ENCODE measurements at places on chromosomes 13 and 19.

DNA sequence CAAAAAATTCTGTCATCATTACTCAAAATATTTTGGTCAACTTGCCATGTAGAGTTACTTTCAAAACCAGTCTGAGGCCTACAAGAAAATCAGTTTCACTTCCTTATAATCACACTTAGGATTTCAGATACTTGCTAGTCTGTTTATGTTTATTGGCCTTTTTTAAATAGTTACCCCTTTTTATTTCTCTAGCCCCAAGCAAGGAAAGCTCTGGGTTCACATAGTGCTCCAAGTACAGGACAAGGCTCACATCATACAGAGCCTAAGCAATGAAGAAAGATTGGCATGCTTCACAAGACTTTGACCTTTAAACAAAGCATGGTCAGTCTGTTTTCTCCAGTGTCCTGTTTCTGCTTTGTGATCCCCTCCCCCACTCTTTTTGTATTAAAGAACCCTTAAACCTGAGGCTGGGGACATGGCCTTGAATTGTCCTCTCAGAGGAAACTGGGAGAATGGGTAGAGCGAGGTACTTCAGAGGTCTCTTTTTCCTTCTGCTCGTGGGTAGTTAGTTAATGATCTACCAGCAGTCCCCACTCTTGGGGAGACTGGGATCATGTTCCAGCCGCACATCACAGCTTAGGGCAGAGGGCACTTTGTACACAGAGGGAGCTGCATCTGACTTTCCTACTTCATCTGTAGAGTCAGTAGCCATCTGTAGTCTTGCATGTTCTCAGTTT lies 30.7 kb downstream of the CEACAM1 start:
- no peak for DNase-seq

GRCh38 chr19:28670836-28671235 lies 542.1 kb downstream of the UQCRFS1 start:
- no peak for DNase-seq

- DNase-seq: no peak
These were observed 417.1 kb downstream of the LMO7 start for GRCh38 chr13:76053181-76053580.

DNA sequence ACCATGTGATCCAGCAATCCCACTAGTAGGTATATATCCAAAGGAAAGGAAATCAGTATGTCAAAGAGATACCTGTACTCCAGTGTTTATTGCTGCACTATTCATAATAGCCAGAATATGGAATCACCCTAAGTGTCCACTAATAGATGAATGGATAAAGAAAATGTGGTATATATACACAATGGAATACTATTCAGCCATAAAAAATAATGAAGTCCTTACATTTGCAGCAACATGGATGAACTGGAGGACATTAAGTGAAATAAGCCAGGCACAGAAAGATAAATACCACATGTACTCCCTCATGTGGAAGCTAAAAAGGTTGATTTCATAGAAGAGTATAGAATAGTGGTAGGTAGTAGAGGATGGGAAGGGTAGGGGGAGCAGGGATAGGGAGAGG lies 23.5 kb downstream of the BORA start:
- no peak for DNase-seq

DNA sequence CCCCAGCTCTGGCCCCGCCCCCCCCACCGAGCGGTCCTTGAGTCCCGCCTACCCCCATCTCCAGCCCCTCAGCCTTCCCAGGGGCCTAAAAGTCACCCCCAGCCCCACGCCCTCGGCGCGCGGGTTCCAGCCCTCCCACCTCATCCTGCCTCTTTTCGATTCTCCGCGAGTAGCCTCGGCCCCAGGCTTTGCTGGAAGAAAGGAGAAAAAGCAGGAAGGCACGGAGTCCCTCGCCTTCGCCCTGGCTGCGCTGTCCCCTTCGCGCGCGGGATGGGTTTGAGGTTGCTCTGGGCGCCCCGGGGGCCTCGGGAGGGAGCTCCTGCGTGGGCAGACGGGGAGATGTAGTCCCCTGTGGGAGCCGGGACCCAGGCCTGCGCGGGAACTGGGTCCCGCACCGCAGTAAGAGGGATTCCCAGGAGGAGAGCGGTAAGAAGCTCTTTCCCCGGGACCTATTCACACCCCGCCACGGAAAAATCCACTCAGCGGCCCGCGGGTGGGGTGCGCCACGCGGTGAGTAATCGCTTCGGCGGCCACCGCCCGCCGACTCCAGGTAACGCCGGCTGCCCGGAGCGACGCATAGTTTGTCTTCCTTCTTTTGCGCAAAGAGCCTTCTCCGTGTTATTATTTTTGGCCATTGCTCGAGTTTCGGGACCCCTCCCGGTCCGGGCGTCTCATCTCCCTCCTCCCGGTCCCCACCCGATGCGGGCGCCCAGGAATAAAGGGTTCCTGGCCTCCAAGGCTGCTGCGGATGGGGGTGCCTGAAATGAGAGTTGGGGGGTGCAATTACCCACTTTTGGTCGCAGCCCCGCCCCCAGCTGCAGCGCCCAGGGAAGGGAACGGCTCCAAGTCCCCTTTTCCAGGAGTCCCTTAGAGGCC lies 865 bp upstream of the CRLF1 start:
- DNase-seq: no peak

DNA sequence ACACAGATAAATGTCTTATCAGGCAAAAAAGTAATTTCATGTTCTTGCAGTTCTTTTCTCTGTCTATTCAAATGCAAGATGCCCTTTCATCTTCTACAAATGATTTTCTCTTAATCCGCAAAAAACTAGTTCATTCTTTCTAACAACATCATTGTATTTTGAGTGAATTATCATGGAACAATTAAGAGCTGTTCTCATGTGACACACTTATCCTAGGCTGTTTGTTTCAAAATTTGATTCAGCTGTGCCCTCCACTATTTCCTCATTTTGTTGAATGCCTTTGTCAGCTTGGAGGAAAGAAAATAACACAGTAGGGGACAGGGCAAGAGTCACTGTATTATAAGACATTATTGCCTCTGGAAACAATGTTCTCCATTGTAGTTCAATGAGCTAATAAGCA lies 396.9 kb downstream of the KCTD12 start:
- DNase-seq: no peak

- peak; percentile 39 for DNase-seq
These were observed 18.1 kb downstream of the GADD45B start for GRCh38 chr19:2494084-2494446.

DNA sequence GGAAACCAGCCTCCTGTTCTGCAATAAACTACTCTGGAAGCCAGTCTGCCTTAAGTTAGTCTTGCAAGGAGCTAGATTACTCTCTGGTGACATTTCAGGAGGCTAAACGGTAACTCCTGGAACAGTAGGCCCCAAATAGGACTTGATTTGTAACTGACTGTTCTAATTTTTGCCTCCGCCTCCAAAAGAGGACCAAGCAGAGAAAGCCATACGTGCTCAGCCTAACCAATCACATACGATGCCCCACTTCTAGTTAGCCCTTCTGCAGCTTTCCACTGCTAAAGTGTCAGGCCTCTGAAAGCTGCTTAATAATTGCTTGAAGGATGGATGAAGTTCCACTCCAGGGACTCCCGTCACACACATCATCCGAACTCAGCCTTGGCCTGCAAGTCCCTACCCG lies 744 bp downstream of the ZNF805 start:
- DNase-seq: peak; percentile 30

DNA sequence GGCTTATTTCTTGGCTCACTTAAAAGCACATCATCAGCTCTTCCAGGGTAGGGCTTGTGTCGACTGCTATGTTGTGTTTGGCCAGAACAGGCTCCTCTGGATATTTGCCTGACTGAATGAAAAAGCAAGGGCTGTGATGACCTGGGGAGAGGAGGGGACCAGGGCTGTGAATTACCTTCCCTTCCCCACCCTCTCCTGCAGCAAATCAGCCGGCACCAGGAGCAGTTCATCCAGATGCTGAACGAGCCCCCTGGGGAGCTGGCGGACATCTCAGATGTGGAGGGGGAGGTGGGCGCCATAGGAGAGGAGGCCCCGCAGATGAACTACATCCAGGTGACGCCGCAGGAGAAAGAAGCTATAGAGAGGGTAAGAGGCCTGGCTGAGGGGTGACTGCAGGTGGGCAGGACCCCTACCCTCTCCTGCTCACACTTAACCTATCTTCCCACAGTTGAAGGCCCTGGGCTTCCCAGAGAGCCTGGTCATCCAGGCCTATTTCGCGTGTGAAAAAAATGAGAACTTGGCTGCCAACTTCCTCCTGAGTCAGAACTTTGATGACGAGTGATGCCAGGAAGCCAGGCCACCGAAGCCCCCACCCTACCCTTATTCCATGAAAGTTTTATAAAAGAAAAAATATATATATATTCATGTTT lies 4.4 kb downstream of the GADD45GIP1 start:
- peak; percentile 75 for DNase-seq

DNA sequence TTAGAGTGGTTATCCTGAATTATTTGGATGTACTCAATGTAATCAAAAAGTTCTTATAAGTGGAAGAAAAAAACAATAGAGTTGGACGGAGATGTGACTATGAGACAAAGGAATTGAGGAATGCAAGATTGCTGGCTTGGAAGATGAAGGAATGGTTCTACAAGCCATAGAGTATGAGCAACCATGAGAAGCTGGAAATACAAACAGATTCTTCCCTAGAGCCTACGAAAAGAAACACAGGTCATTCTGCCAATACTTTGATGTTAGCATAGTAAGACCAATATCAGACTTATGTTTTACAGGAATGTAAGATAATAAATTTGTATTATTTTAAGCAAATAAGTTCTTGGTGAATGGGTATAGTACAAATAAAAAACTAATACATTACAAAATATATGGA lies 249.2 kb downstream of the DIAPH3 start:
- DNase-seq: no peak

DNA sequence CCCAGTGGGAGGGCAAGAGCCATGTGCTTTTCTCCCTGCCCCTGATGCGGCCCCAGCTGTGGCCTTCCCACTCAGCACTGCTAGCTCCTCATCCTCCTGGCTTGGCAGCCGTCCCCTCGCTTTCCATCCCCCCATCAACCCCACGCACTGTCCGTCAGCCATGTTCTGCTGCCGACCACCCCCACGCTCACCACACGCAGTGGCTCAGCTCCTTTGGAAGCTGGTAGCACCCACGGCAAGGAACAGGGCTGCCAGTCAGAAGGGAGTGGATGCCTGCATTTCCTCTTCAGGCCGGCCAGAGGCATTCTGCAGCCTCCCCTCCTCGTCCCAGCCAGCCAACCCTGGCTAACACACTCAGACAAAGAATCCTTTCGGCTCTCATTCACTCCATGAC lies 6.3 kb downstream of the CALM3 start:
- no peak for DNase-seq

GRCh38 chr19:15038294-15038693 lies 11.0 kb upstream of the CASP14 start:
- no peak for DNase-seq

- DNase-seq: no peak
These were observed 181.9 kb downstream of the PCDH9 start for GRCh38 chr13:67048084-67048820.

DNA sequence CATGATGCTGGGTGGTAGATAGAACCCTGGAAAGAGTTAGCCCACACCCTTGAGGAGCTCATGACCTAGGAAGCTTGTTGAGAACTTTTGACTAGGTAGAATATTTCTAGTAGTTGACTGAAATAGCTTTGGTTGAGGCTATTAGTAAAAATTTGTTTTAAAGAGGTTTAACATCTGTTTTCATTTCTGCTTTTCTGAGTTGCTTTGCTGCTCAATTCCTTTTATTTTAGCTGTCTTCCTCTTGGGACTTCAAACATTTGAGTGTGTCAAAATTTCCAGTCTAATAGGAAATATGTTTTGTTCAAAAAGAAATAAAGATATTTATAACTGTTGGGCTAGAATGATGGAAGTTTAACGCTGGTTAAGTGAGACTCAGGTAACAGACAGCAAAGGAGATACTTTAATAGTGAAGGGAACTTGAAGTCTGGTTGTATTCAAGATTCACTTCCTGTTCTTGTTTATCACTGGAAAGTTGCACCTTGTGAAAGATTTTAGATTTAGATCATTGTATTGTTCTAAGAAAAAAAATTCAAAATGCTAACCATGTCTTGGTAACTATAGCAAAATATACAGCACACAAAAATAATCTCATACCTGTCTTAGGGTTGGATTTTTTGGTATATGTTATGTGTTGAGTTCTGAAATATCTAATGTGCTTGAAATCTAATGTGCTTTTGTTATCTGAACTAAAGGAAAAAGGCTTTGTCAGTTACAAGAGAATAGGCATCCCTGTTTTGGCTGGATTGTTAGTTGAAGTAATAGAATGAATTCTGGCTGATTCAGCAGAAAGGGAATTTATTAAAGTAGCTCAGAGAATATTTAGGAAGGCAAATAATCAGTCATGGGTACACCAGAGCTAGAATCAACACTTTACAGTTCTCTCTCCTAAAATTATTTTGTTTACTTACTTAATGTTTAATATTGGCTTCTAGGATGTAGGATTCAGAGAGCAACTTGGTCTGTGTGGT lies 24.4 kb upstream of the GPR18 start:
- DNase-seq: no peak

GRCh38 chr13:56718791-56719190 lies 421.9 kb upstream of the PRR20A start:
- DNase-seq: no peak

DNA sequence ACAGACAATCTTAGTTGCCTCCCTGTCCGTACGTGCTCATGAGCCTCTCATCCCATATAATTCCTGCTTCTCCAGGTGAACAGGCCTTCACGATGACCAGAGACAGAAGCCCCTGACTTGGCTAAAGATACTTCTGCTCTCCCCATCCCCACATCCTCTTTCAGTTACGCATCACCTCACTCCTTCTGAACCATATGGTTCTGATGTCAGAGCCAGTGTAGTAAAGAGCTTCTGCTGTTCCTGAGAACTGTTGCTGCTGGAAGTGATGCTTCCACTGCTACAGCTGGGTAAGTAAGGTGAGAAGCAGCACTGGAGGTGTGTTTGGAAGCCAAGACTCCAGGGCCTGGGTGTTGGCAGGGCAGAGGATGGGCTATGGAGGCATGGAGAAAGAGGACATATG lies 12.9 kb downstream of the SIGLECL1 start:
- no peak for DNase-seq

DNA sequence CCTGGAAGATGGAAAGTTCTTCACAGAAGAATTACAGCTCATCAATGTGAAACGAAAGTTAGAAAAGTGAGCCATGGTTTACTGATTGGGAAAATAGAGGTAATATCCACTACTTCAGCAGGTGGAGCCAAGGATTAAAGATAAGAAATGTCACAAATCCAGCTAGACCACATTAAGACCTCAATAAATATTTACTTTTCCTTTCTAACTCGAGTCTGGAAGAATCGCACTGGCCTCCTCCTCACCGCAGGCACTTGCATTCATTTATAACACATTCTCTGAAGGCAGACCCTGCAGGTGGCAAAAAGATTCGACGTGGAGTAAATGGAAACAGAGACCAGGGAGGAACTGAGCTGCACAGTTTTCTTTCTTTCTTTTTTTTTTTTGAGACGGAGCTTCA lies 7.4 kb downstream of the SLC35E1 start:
- DNase-seq: no peak
